Hair follicular keratinocyte (primary cell): ENCODE measurements at places on chromosomes 7 and 10. TPM values are rescaled to one million over a fixed set of nuclear protein-coding genes. Genes with fewer than 3 reads are reported as not detected.

STOX1 gene
- total RNA-seq: not detected in 2 replicates

PCLO gene
- total RNA-seq: 2.0 and 4.1 TPM in 2 replicates

SLC4A2 gene
- total RNA-seq: 31.7 and 54.8 TPM in 2 replicates

ITPRID1 gene
- not detected in 2 replicates for total RNA-seq

HERPUD2 gene
- total RNA-seq: 18.0 and 32.3 TPM in 2 replicates

PNLIPRP3 gene
- total RNA-seq: 51.1 and 103 TPM in 2 replicates

ENKUR gene
- not detected in 2 replicates for total RNA-seq

CUL2 gene
- 23.2 and 24.1 TPM in 2 replicates for total RNA-seq

FOXP2 gene
- total RNA-seq: not detected in 2 replicates

FBXL13 gene
- total RNA-seq: 0.08 and 0.11 TPM in 2 replicates

UCN3 gene
- not detected in 2 replicates for total RNA-seq

VPS37D gene
- 2.3 and 2.9 TPM in 2 replicates for total RNA-seq
